ENCODE measurements at places on chromosomes 11 and 22. TPM values are rescaled to one million over a fixed set of nuclear protein-coding genes. Genes with fewer than 3 reads are reported as not detected.

TMEM86A gene
- 0.57 TPM for total RNA-seq

F2 gene
- not detected for total RNA-seq

CRYBB2 gene
- not detected for total RNA-seq

GRCh38 chr11:12455938-12456337, 78.6 kb downstream of the PARVA start:
- peak; percentile 58 for DNase-seq
- peak overlapping the region; percentile 94 for H3K27ac ChIP-seq
- peaks cover 90% of the 10 kb centered on the region for H3K4me1 ChIP-seq
- H3K27me3 ChIP-seq = peaks cover 12% of the 10 kb centered on the region
- peak overlapping the region; percentile 76 for H3K4me3 ChIP-seq

DNA sequence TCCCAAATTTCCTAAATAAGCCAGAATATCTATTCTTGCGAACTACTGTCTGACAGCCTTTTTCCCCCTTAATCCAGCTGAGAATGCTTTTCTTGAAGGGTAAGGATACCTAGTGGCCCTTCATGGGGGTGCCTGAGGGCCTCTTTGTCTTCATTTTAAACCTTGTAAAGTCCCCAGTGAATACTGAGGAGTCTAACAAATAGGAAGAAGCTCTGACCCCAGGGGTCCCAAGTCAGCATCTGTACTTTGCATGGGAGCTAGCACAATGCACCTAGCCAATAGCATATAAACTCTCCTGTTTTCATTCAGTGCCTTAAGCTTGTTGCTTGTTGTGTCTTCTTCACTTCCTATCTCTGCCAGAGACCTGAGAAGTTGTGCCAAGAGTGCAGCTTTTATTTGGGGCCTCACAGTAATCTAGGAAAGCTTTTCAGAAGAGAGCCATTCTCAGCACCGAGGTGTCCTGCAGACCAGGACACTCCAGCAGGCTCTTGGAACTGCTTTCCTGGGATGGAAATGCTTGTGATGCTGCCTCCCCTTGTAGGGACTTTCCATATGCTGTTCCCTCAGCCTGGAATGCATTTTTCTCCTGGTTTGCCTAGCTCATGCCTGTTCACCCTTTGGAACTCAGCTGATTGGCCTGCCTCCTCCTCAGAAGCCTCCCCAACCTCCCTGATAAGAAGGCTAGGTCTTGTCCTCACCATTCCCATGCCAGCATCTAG, 37.2 kb downstream of the BMAL1 start:
- no peak overlapping the region for H3K4me3 ChIP-seq
- H3K4me1 ChIP-seq = peaks cover 51% of the 10 kb centered on the region
- H3K36me3 ChIP-seq = peaks cover 23% of the 10 kb centered on the region
- no peaks in the 10 kb centered on the region for H3K27me3 ChIP-seq

DNA sequence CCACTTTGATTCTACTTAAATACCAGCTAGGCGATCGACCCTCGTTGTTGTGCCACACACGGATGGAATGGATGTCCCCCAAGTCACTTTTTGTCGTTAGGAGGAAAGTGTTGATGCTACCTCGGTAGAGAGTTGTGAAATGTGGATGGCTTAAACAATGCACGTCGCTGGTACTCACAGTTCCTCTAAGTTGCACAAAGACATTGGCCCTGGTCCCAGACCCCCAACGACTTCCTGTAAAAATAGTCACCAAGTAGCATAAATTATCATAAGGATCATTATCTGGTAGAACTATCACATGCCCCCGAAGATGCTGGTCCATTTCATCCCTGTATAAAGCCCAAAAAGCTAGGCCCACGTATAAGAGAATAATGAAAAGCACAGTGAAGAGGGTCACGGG, 3.8 kb downstream of the PKDREJ start:
- peaks cover 9% of the 10 kb centered on the region for H3K36me3 ChIP-seq
- no peak for DNase-seq
- H3K4me3 ChIP-seq = no peak overlapping the region
- peaks cover 19% of the 10 kb centered on the region for H3K4me1 ChIP-seq
- peaks cover 29% of the 10 kb centered on the region for H3K27me3 ChIP-seq
- no peak overlapping the region for H3K27ac ChIP-seq

DNA sequence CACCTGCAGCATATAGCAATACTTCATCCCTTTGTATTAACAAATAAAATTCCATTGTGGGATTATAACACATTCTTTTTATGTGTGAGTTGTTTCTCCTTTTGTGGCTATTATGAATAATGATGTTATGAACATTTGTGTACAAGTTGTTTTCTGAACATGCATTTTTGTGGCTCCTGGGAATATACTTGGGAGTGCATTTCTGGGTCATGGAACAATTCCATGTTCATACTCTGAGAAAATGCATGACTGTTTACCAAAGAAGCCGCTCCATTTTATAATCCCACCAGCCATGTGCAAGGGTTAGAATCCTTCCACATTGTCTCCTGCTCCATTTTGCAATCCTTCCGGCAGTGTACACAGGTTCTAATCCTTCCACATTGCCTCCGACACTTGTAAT, 713.8 kb downstream of the TBC1D22A start:
- no peaks in the 10 kb centered on the region for H3K27me3 ChIP-seq
- H3K4me3 ChIP-seq = no peak overlapping the region

DNA sequence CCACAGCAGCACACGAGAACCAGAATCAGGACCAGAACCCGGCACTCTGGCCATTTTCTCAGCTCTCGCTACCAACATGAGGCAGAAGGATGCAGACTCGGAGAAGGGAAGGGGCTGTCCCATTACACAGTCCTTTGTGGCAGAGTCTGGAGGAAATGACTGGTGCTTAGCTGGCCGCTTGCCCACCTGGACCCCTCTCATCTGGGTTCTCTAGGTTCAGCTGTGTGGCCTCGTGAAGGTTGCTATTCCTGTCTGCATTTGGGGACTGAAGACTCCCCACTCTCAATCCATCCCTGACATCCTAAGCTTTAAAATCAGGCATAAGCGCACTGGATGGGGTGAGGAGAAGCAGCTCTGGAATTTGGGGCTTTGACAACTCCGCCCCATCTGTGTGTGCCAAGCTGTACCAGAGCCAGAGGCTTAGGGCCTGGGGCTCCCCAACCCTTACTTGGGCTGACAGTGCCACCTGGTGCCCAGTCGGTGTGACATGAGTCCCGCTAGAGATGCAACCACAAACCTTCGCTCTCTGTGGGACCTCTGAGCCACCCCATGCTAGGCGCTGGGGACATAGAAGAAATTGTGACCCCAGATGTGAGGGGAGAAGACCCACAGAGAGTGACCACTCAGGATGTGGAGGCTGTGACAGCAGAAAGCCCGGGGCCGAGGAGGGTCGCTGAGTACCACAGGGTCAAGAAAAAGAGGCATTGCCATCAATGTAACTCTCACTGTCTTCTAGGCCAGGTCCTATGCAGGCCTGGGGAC, 35.8 kb upstream of the FCHSD2 start:
- DNase-seq = peak; percentile 82
- H3K4me1 ChIP-seq = peaks cover 29% of the 10 kb centered on the region
- peak overlapping the region; percentile 48 for H3K4me3 ChIP-seq
- no peaks in the 10 kb centered on the region for H3K27me3 ChIP-seq
- peak overlapping the region; percentile 54 for H3K27ac ChIP-seq

DNA sequence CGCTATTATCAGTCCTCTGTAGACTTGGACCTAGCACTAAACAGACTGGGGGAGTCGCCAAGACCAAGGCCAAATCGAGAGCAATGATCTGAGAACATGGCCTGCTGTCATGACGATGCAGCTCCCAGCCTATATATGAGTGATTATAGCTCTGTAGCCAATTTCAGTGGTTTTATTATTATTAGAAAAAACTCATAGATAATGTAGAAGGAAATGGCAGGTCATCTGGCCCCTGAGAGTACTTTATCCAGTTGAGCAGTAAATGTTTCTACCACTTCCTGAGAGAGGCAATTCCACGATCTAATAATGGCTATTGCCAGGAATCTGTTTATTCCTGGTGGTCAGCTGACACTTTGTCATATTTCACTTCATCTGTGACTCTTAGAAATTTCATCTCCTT, 666.7 kb downstream of the OPCML start:
- H3K27ac ChIP-seq = no peak overlapping the region
- no peak overlapping the region for H3K4me3 ChIP-seq
- no peak for DNase-seq

GRCh38 chr22:17119481-17120202, 1.5 kb downstream of the TMEM121B start:
- DNase-seq = no peak
- no peak overlapping the region for H3K4me3 ChIP-seq
- no peaks in the 10 kb centered on the region for H3K4me1 ChIP-seq
- peaks cover 21% of the 10 kb centered on the region for H3K27me3 ChIP-seq

C11orf65 gene
- not detected for total RNA-seq

FXYD2 gene
- 0.40 TPM for total RNA-seq

DNA sequence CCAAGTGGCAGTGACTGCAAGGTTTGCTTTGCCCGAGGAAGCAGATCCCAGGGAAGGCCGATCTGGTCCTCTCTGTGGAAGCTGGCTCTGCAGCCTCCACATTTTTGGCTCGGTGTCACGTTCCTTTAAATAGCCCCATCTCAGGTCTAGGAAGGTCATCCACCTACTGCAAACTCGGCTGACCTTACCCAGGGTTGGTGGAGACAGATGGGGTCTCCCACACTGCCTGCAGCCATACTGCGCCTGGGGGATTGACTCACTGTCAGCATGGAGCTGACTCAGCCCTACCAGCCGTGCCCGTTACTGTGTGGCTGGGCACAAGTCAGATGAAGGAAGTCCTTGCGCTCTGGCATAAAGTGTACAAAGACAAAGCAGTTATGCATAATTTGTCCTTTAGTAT, 16.9 kb downstream of the CDPF1 start:
- H3K4me3 ChIP-seq = no peak overlapping the region
- peaks cover 5% of the 10 kb centered on the region for H3K36me3 ChIP-seq
- DNase-seq = peak; percentile 33
- peaks cover 11% of the 10 kb centered on the region for H3K4me1 ChIP-seq
- no peak overlapping the region for H3K27ac ChIP-seq

- H3K4me3 ChIP-seq = no peak overlapping the region
- H3K27me3 ChIP-seq = peaks cover 16% of the 10 kb centered on the region
- no peaks in the 10 kb centered on the region for H3K36me3 ChIP-seq
- no peak overlapping the region for H3K27ac ChIP-seq
- peak; percentile 8 for DNase-seq
- peaks cover 15% of the 10 kb centered on the region for H3K4me1 ChIP-seq
These were observed 33.0 kb upstream of the SOX10 start for GRCh38 chr22:38017272-38017920.

PDE2A gene
- total RNA-seq = 0.07 TPM

VPREB3 gene
- total RNA-seq = not detected

GDPD4 gene
- total RNA-seq = not detected

GRCh38 chr11:120185706-120186455, 25.0 kb upstream of the OAF start:
- no peak for DNase-seq
- H3K4me1 ChIP-seq = peaks cover 41% of the 10 kb centered on the region
- H3K4me3 ChIP-seq = no peak overlapping the region
- no peaks in the 10 kb centered on the region for H3K36me3 ChIP-seq
- H3K27me3 ChIP-seq = peaks cover 5% of the 10 kb centered on the region

GRCh38 chr11:100929377-100929776, 200.2 kb downstream of the PGR start:
- peak overlapping the region; percentile 44 for H3K4me3 ChIP-seq
- DNase-seq = peak; percentile 56
- no peaks in the 10 kb centered on the region for H3K27me3 ChIP-seq
- no peaks in the 10 kb centered on the region for H3K36me3 ChIP-seq
- peak overlapping the region; percentile 50 for H3K27ac ChIP-seq

DNA sequence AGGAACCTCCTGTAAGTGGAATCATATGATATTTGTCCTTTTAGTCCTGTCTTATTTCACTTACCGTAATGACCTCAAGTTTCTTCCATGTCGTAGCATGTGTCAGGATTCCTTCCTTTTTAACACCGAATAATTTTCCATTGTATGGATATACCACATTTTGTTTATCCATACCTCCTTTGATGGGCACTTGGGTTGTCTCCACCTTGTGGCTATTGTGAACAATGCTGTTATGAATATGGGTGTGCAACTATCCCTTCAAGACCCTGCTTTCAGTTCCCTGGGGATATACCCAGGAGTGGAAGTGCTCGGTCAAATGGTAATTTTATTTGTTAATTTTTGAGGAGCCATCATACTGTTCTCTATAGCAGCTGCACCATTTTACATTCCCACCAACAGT, 244.9 kb upstream of the BLID start:
- H3K4me3 ChIP-seq = no peak overlapping the region
- peaks cover 5% of the 10 kb centered on the region for H3K4me1 ChIP-seq
- no peak overlapping the region for H3K27ac ChIP-seq
- H3K27me3 ChIP-seq = peaks cover 18% of the 10 kb centered on the region
- peaks cover 9% of the 10 kb centered on the region for H3K36me3 ChIP-seq
- DNase-seq = no peak

- no peaks in the 10 kb centered on the region for H3K27me3 ChIP-seq
- H3K36me3 ChIP-seq = peaks cover 20% of the 10 kb centered on the region
- no peak overlapping the region for H3K4me3 ChIP-seq
- peaks cover 24% of the 10 kb centered on the region for H3K4me1 ChIP-seq
- no peak overlapping the region for H3K27ac ChIP-seq
These were observed 80.1 kb downstream of the PACS1 start for GRCh38 chr11:66150140-66150539.

GRCh38 chr11:3224401-3225057, 5.9 kb upstream of the MRGPRG start:
- no peak for DNase-seq
- H3K4me1 ChIP-seq = 0 out of 2 replicates have a peak, but pooled peaks cover 6% of the 10 kb centered on the region
- H3K27ac ChIP-seq = no peak overlapping the region
- H3K4me3 ChIP-seq = no peak overlapping the region

SCN4B gene
- 0.07 TPM for total RNA-seq

DNA sequence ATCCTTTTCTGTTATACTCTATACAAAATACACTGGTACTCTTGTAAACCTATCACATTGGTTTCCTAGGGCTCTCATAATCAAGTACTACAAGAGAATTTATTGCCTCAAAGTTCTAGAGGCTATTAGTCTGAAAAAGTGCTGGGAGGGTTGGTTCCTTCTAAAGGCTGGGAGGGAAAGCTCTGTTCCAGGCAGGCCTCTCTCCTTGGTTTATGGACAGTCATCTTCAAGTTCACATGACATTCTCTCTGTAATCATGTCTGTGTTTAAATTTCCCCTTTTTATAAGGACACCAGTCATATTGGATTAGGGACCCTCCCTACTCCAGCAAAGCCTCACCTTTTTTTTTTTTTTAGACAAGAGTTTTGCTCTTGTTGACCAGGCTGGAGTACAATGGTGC, 9.1 kb downstream of the SLC36A4 start:
- H3K27ac ChIP-seq = no peak overlapping the region
- DNase-seq = no peak
- H3K36me3 ChIP-seq = peaks cover 14% of the 10 kb centered on the region
- no peak overlapping the region for H3K4me3 ChIP-seq
- H3K4me1 ChIP-seq = no peaks in the 10 kb centered on the region
